ENCODE measurements at places on chromosomes 7 and 10.
A peak's percentile ranks its signal among the peaks of the same experiment; 100 is the strongest.

DNA sequence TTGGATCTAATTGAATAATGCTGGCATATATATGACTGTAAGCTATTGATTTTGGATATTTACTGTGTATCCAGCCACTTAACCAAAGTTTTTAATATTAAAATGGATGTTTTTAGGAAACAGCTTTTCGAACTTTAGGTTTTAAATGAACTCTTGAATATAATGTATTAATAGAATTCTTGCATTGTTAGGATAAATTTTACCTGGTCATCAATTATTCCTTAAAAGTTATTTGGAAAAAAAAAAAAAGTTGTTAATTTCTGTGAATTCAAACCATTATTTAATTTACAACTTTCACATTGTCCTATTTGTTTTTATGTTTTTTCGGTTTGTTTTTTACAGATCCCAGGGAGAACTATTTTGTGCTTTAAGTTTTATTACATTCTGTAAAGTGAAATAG lies 9.8 kb downstream of the TMEM209 start:
- DNase-seq: no peak

GRCh38 chr10:61280303-61280702 lies 172.9 kb downstream of the TMEM26 start:
- no peak for DNase-seq

GRCh38 chr7:100887516-100888290 lies 1.8 kb downstream of the UFSP1 start:
- no peak for DNase-seq

- DNase-seq: peak; percentile 79
Observed at GRCh38 chr7:22066522-22066921, 120.8 kb upstream of the CDCA7L start.

DNA sequence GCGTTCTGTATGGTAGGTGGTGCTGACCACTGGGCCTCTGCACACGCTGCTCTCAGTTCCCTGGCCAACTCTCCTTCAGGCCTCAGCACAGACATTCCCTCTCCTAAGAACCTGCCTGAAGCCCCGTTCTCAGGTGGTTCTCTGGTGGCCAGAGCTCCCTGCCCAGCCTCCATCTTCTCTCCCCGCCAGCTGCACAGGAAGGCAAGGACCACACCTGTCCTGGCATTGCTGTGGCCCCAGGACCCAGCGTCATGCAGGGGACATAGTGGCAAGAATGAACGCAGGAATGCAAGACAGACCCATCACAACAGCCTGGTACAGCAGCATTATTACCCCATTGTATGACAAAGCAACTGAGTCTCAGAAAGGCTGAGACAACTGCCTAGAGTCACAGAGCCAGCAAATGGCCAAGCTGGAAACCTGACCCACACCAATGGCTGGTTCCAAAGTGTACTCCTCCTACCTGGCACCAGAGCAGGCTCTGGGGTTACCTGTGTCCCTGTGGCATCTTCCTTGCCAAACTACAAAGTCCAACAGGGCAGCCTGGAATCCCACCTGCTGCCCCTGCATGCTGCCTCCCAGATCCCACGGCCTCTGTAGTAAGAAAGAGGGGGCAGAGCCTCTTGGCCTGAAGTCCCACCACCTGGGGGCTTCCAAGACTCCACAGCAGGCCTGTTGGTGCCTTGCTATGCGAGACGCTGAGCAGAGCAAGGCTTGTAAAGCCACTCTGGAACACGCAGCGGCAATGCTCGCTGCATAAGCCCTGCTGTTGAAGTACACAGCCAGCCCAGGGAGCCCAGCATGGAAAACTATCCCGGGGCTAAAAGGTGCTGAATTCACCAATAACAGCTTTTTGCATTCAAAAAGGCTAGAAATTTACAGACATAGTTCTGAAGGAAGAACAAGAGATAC lies 73.3 kb downstream of the CHST15 start:
- DNase-seq: no peak

DNA sequence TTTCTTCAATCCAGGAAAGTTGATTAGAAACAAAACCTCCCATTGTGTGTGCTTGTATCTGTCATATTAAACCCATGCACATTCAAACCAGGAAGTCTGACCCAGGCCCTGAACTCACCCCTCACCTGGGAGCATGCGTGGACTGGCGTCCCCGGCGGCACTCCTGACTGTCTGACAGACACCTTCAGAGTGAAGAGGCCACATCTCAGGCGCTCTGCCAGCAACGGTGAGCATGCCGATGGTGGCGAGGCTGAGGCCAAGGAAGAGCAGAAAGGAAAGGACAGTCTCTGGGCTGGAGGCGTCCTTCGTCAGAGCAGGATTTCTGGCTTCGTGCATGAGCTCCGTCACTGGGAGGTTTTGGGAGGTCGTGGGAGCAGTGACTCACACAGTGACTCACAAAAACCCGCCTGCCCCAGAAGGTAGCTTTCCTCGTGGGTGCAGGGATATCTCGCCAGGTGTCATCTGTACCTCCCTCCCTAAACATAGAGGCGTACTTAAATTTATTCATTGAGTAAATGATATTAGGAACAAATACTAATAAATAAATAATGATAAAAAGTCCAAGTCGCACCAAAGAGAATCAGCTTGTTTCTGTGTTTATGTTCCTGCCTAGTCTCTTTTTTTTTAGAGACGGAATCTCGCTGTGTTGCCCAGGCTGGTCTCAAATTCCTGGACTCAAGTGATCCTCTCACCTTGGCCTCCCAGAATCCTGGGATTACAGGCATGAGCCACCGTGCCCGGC lies 13.5 kb downstream of the IQCE start:
- DNase-seq: no peak

- no peak for DNase-seq
Observed at GRCh38 chr7:5450549-5451327, 27.1 kb upstream of the TNRC18 start.

GRCh38 chr7:74501298-74501697 lies 47.6 kb downstream of the GTF2IRD1 start:
- no peak for DNase-seq

GRCh38 chr7:117686311-117686935 lies 186.8 kb downstream of the CTTNBP2 start:
- DNase-seq: no peak

DNA sequence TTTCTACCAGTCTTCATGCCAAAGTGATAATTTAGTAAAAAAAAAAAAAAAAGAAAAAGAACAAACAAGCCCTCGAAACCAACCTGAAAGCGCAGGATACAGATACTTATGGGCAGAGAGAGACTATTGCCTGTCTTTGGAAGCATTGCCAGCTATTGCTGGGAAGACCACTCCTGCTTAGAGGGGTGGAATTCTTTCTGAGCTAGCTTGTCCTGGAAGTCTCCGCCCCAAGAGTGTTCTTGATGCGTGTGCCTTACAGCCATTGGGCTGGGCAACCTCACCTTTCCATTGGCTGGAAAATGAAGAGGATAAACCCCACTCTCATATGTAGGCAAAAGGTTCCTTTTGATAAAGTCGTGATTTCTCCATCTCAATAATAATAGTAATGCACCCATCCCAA lies 19.9 kb upstream of the INSYN2A start:
- DNase-seq: no peak

DNA sequence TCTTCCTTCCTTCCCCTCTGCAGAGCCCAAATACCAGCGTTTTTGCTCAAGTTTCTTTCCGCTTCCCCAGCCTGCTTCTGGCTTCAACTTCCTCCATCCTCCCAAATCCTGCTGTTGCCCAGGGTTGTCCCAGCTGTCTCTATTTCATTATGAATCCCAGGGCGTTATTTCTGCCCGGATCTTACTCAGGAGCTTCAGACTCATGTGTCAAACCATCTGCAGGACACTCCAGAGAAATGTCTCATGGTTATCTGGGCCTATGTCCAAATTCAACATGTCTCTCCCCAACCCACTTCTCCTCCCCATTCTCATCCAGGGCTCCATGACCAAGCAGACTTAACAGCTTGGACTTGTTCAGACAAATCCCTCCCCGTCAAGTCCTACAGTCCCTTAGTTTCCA lies 15.6 kb downstream of the ARHGAP22 start:
- DNase-seq: no peak

DNA sequence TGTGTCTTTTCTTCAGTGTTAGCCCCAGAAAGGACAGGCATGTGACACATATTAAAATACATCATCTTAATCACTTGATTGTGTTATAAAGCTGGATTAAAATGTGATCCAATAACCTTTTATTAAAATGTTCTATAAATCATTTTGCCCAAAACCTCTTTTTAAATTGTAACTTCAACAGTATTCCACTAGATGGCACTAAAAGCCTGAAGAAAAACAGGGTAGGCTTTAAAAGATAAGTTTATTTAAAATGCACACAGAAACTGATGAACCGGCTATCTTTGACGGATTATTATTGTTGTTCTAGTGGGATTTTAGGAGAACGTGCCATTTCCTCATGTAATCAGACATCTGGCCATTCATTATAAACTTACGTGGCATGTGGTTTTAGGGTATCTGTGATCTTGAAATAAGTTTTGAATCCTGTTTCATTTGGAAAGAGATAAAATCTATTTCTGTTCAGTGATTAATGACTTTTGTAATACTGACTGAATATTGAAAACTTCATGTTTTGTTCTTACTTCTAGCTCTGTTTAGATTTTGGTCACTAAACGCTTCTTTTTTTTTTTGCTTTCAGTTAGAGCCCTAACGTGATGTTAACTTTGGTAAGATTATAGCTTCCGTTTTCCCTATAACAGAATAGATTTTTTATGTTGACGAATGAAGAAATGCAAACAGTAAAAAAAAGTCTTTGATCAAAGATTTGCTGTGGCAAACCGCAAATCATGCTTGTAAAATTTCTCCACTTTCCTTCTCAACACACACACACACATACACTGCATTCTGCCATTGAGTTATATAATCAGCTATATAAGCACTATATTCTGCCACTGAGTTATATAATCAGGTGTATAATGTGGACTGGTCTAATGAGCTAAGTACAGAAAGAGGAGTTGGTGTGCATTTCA lies 13.6 kb downstream of the VPS50 start:
- no peak for DNase-seq

- no peak for DNase-seq
Observed at GRCh38 chr10:62626079-62626478, 178.4 kb upstream of the ADO start.

DNA sequence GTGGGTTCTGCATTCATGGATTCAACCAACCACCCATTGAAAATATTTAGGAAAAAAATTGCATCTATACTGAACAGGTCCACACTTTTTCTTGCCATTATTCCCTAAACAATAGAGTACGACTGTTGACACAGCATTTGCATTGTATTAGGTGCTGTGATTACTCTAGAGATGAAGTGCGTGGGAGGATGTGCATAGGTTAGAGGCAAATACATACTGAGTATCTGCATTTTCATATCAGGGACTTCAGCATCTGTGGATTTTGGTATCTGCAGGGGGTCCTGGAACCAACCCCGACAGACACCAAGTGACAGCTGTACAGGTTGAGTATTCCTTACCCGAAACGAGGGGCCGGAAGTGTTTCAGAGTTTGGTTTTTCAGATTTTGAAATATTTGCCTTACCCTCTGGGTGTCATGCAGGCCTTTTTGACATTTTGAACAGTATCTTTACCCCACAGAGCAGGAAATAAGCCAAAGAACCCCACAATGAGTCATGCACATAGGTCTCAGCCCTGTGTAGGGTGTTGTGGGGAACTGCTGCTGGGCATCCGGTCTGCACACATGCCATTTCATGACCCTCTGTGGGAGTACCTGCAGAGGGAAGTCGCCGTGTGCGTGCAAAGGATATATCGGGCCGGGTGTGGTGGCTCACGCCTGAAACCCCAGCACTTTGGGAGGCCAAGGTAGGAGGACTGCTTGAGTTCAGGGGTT lies 14.5 kb downstream of the NUDT5 start:
- no peak for DNase-seq

DNA sequence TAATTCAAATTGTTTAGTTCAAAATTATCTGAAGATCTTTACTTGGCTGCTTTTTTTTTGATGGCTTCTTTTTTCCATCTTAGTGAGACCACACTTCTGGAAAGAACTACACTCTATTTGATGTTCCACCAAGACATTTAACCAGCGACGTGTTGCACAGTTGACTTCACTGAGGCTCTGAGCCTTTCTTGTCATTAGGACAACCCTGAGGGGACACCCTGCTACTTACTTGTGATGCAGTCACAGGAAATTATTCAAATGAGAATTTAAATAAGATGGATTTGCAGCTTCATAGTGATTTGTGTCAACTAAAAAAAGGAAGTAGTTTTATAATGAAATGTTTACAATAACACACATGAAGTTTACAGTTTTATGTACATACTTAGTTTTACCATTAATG lies 25.6 kb upstream of the PIK3CG start:
- DNase-seq: no peak

- no peak for DNase-seq
Observed at GRCh38 chr7:2595258-2595860, 36.4 kb upstream of the TTYH3 start.

DNA sequence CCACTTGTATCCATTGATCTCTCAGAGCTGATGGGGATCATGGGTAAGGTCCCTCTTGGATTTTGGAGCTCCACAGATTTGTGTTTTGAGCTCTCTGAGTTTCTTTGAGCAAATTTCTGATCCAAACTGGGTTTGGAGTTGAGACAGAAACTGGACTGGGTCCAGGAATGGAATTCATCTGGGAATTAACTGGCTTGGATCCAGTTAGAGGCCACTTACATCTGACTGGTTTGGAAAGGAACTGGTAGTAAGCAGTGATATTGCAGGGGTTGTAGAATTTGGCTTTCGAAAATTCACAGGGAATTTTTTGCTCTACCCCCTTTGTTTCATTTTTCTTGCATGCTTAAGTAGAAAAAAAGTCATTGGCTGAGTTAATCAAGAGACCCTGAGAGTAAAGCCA lies 245.6 kb downstream of the SEMA3D start:
- no peak for DNase-seq

DNA sequence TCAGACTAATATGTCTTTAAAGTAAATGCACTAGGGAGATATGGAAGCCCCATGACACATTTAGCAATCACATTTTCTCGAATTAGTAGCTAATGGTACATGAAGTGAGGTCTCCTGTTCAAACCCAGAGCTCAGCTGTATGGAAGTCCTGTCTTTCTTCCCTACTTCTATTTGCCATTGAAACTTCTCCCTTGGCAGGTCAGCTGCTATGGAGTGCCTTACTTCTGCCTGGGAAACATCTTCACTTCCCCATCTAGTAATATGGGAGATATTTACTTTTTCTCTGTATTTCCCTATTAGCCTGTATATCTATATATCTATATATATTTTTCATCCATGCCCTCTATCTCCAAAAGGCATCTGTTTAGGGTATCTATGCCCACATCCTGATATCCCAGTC lies 225.3 kb upstream of the INHBA start:
- no peak for DNase-seq

DNA sequence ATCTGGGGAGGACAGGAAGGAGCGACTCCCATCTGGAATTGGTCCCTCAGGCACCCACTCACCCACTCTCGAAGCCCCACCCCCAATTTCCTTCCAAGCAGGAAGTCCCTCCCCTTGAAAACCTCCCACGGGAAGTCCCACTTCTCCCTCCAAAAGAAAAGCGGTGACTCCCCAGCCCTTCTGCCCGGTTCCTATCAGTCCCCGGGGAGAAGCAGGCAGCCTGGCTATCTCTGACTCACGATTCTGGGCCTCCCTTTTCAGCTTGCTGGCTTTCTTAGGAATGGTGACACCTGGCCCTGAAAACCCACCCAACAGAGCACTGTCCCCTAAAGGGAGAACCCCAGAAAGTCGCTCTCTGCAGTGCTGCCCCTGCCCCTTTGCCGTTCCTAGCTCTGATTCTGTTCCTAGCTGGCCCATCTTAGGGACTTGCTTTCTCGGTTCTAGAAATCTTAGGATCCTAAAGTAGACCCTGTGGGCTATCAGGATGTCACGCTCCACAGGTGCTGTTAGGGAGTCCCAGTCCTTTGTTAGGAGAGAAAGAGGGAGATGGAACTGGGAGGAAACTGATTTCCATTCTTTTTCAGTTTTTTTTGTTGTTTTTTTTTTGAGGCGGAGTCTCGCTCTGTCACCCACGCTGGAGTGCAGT lies 6.0 kb downstream of the TSC22D4 start:
- no peak for DNase-seq

Measured in NCI-H1930 (cell line).